Mammary epithelial cell (primary cell): ENCODE measurements at places on chromosomes 6 and 20. TPM values are rescaled to one million over a fixed set of nuclear protein-coding genes. Genes with fewer than 3 reads are reported as not detected.
A peak's percentile ranks its signal among the peaks of the same experiment; 100 is the strongest.

The CYP24A1 gene
- 4.7 TPM for polyA plus RNA-seq

DNA sequence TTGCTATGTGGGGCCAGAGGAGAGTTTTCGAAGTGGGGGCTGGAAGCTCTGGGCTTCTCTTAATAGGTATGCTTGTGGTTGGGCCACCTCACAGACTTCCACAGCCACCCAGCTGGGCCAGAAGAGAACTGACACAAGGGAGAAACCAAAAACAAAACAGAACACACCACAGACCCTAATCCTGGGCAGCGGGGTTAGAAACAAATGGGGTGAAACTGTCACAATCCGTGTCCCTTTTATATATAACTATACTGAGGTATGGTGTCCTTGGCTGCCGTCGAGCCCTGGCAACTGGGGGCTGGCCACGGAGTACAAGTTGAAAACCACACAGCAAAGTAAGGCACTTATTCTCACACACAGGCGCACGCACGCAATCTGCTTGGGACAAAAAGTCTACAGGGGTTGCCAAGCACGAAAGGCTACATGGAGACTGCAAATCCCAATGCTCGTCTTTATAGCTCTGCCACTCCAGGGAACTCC lies 78.3 kb downstream of the TRAM2 start:
- DNase-seq = no peak

The RNF144B gene
- 8.4 TPM for polyA plus RNA-seq

The GLP1R gene
- not detected for polyA plus RNA-seq

DNA sequence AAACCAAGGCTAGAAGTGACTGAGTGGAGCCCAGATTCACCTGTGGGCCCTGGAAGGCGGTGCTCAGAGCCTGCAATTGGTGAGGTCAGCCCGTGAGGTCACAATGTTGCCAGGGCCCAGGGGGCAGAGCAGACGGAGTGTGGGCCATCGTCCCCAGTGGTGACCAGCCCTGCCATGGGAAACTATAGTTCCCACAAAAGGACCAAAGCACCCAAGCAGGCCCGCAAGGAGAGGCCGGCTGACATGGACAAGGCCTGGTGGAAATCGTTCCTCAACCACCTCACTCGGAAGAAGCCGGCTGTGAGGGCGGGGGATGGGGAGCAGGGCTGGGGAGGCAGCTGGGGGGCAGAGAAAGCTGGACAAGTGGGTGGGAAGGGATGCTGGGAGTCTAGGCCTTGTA lies at the start of gene C20orf144:
Gene C20orf144 (plus strand): TSS at position 156 of the 400 bp plus-strand sequence. CDS start 19 bp downstream, at position 175.
- no peak for DNase-seq

DNA sequence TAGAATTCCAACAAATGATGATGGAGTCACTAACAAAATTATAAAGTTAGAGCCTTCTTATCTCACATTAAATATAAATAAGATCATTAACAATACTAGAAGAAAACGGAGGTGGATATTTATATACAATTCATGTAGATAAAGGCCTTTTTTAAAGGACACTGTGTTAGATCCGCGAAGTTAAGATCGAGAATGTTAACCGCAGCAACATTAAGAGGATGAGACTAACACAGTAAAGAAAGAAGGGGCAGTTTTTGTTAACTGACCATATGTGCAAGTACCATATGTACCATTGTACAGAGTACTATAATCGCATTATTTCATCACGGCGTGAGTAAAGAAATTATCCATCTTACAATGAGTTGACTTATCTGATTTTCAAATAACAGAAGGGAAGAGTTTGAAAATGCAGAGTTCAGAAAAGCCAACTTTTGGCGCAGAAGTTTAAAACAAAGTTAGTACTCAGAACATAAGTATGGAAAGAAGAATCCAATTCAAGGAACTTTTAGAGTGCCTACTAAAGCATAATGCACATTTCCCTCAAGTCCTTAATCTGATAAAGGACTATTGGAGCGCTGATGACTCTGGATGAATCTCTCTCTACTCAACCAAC lies 1.4 kb downstream of the FBXL4 start:
- no peak for DNase-seq

DNA sequence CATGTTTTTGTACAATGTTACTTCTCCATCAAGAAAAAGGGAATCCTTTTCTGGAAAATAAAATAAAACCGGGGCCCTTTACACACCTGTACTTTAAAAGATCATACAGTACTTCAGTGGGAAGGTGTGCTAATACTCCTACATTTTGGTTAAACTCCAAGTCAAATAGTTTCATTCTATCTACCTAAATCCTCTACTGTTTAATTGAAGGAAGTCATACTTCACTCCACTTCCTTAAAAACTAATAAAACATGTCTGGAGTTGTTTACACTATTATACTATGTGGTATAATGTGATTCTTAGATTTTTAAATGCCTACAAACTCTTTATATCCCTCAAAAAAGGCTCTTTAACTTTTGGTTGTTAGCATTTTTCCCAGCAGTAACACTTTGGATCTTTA lies 18.6 kb upstream of the HBS1L start:
- no peak for DNase-seq

The SPATS1 gene
- not detected for polyA plus RNA-seq

DNA sequence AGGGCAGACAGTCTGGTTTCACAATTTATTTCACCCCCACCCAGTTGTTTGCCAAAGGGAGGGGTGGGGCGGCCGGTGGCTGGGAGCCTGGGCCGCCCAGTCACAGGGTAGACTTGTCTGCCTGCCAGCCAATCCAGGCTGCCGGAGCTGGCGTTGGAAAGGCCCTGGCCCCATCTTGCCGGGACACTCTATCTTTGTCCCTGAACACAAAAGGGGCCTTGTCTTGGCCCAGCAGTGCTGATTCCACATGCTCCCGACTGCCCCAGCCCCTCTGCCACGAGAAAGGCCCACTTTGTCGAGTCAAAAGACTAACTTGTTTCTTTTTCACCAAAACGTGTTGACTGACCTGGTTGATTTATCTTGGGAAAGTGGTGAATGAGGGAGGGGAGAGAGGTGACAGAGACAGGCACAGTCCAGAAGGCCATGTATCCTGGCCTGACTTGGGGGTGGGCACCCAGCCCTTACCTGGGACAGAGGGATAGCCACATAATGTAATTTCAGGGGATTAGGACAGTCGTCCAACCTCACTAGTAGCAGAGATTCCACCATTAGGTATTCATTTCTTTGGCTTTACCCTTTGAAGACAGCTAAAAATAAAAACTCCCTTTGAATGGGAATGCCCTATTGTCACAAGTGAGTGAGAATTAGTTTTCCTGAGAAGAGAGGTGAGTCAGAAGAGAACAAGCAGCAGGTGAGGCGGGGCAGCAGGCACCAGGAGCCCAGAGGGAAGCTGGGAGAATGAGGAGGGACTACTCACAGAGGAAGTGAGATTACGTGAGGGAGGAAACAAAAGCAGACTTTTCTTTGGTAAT lies 67.0 kb upstream of the SIRPA start:
- peak; percentile 96 for DNase-seq

DNA sequence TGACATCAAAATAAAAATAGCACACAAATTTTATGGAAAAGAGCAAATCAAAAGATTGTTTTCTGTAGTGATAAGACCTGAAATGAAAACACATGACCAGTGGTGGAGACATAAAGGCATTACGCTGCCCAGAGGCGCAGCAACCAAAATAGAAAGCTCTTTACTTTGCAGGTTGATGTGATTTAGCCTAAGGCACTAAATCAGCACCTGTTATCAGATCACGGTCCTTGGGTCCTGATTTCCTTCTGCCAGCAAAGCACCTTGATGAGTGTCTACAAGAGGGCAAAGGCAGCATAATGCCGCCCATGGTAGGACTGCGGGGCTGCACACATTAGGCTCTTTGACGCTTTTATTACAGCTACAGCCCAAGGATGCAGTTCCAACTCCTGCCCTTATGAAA lies 19.3 kb upstream of the RAMACL start:
- no peak for DNase-seq

The OXT gene
- not detected for polyA plus RNA-seq

DNA sequence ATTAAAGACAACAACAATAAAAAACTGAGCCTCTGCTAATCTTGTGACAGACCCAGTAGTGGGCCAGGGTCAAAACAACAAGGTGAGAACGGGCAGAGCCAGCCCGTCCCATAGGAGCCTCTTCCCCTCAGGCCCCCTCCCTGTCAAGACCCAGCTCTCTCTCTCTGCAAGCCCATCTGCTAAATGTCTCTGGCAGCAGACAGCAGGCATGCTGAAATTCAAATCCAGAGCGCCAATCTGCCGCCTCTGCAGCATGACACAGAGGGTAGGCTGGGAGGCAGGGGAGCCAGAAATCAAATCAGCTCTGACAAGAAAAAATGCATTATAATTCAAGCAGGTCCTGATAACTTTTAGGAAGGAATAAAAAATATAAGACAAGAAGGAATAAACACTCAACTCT lies 26.3 kb downstream of the METTL24 start:
- no peak for DNase-seq

DNA sequence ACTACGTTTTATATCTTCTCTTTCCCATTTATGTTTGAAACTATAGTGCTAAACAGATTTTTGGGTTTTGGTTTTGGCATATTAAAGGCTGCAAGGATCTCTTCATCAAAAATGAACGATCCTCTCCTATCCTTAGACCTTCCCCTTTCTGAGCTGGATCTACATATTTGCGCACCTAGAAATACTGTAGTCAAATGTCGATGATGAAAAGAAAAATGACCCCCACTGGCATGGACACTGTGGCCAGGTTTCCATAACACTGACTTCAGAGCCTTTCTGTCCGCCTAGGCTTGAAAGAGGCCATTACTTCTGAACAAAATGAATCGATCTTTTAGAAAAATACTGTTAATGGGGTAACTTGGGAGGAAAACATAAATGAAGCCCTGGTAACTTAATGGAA lies 5.8 kb downstream of the FLRT3 start:
- DNase-seq = no peak

The TMEM30A gene
- 17.2 TPM for polyA plus RNA-seq

The RTF2 gene
- polyA plus RNA-seq = 57.0 TPM

- no peak for DNase-seq
Measured at GRCh38 chr6:57182017-57182432, 9.9 kb downstream of the BAG2 start.

GRCh38 chr6:12976366-12976765 lies 259.8 kb downstream of the PHACTR1 start:
- DNase-seq = no peak

- no peak for DNase-seq
Measured at GRCh38 chr20:53693262-53693871, 99.7 kb upstream of the ZNF217 start.

DNA sequence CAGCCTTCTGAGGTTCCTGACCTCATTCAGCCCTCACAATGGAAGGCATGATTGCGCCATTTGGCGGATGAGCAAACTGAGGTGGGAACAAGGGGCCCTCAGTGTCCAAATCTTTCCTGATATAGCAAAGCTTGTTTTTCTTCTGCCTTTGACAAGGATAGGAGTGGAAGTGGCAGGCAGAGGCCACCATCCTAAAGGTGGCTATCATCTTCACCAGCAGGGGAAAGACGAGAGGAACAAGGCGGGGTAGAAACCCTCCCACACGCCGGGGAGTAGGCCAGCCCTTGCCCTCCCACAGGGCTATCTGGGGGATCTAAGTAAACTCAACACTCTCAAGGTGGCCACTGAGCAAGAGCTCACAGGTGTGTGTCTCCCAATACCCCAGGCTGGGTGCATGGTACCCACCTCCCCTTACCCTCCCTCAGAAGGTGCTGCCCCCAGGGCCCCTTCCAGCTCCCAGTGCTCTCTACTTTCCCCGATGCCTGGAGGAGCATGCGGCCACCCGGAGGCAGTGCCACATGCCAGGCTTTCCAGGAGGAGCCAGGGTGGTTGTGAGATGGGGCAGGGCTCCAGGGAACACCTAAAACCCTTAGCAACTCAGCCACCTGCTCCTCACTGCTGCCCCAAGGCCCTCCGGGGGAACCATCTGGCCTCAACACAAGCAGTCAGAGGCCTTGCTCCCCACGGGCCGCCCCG lies 11.2 kb downstream of the SPDEF start:
- DNase-seq = no peak

DNA sequence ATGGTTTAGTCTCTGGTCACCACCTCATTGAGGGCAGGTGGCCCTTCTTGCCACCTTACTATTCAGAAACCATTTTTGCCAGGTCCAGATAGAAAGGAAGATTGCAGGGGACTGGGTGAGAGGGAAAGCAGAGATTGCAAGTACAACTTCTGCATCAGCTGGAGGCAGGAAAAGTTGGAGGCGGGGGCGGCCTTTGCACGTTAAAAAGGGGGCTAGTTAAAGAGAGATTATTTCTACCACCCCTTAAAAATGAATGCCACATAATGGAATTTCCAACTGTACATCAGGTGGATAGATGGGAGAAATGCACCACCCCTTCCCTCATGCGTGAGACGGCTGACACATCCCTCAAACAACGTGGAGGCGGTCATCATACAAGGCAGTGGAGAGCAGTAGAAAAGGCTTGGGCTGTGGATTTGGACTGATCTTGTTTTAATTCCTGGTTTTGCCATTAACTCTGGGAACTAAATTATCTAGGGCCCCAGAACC lies 95.4 kb upstream of the CNKSR3 start:
- DNase-seq = no peak

The GRM4 gene
- not detected for polyA plus RNA-seq

The WFDC2 gene
- 13.6 TPM for polyA plus RNA-seq

DNA sequence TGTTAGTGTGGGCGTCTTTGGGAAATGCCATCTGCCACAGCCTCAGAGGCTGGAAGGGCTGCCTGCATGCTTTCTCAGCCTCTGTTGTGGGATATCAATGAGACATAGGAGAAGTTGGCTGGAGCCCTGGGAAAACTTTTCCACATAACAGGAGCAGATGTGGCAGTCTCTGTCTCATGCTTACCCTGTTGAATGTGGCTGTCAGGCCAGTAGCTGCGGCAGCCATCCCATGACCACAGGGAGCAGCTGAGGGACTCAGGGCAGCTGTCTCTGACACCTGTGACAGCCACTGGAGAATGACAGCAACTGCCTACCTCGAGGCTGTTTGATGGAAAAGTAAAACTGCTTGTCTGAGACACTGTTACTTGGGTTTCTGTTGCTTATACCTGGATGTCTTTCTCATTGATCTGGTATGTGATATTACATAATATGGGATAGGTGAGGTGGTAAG lies 64.4 kb downstream of the TULP4 start:
- DNase-seq = peak; percentile 76

DNA sequence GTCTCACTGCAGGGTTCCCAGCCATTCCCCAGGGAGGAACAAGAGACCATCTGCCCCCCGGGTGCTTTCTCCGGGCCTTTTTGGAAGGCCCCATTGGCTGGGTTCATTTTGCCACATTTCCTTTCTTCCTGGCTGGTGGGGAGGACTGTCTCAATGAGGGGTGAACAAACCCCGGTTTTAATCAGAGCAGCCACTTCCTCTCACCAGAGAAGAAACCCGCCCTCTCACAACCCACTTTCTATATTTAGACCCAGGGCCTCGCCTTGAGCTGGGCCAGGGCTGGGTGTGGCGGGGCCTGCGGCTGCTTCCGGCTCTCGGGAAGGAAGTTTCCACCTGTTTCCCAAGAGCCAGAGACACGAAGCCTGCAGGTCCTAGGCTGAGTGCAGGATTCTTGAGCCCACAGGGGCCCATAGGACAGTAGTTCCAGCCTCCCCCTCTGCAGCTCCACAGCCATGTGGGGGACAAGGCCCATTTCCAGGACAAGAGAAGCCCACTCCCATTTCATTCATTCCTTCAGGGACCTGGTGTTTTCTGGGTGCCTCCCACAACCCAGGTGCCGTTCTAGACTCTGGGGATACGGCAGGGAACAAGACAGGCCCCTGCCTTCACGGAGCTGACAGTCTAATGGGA lies 41.8 kb downstream of the RBM38 start:
- peak; percentile 21 for DNase-seq
